ENCODE measurements at places on chromosomes 12 and 14. TPM values are rescaled to one million over a fixed set of nuclear protein-coding genes. Genes with fewer than 3 reads are reported as not detected.

The SLCO1B1 gene
- total RNA-seq = not detected

The SLC2A14 gene
- 0.13 TPM for total RNA-seq

The ACOT6 gene
- not detected for total RNA-seq

DNA sequence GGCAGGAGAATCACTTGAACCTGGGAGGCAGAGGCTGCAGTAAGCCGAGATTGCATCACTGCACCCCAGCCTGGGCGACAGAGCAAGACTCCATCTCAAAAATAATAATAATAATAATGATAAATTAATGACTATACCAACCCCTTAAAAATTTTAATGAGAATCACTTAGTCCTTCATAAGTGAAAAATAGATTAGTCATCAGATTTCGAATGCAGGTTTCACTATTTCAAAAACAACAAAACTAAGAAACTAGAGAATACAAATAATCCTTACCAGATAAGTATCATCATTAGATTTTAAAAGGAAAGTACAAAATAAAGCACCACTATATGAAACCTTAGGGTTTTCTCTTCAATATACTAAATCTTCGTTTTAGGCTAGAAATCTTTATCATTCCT is 62.3 kb downstream of the CEP83 start:
- no peak for DNase-seq

Measured in HT1080 (cell line).